ENCODE measurements at places on chromosomes 5 and 9. TPM values are rescaled to one million over a fixed set of nuclear protein-coding genes. Genes with fewer than 3 reads are reported as not detected.

GRCh38 chr9:112176524-112176923 is 1.4 kb upstream of the SUSD1 start:
- DNase-seq, result no peak

DNA sequence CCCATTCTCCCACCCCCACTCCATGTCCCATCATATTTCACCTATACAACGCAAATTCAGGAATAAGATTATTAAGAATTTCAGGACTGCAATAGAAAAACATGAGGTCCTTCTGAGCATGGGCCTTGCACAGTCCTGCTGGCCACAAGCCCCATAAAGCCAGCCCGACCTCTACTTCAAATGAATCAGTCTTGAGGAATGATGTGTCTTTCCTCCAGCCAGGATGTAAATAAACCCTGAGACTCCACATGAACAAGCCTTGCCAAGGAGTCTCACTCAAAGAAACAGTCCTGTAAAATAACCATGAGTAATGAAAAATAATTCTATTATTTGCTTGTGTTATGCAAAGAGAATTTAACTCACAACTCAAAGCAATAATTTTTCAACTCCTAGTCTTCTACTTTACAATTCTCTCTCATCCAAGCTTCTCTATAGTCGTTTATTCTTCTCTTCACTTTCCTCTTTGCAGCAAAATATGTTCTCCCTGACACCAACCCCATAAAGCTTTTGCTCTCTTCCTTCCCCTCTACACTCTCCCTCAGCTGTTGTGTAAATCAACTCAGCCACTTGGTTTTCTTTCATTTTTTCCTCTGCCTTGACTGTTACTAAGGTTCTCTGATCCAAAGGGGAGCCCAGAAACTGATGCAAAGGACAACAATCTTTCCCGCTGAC is 140.1 kb upstream of the MOCS2 start:
- no peak for DNase-seq

DNA sequence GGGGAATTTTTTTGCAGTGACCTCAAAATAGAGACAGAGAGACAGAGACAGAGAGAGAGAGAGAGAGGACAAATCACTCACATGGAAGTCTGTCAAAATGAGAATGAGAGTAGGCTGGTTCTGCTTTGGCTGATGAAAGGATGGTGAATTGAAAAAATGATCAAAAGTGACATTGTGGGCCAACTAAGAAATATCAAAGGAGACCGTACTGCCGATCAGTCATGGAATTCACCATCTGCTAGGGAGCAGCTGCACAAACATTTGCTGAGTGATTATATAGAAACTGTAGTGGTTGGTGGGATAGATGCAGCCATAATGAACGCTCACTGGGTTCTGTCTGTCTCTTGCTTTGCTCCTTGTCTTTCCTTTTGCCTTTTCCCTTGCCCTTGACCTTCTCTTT is 476.6 kb upstream of the SGCD start:
- no peak for DNase-seq

The C1QTNF3 gene
- polyA plus RNA-seq, result 53.3 TPM

DNA sequence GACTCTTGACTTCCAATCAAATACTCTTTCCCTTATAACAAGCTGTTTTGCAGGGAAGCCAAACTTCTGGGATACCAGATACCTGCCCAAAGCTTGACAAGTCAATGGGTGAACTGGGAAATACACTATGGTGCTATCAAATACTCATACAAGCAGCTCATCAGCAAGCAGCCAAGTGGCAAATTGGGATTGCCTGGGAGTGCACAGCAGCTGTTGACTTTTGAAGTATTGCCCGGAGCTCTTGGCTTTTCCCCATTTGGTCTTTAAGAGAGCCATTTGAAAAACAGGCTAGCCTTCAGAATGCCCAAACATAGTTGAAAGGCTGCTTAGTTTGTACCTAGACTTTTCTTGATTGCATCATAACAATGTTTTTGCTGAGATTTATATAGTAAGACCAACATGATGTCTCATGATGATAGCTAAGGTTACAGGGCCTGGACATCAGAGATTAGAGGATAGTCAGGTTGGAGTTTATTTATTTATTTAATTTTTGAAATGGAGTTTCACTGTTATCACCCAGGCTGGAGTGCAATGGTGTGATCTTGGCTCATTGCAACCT is 210.1 kb upstream of the ZNF608 start:
- DNase-seq, result no peak

- DNase-seq, result no peak
Measured at GRCh38 chr5:4995014-4995413, 145.1 kb upstream of the ADAMTS16 start.

The GABRA6 gene
- polyA plus RNA-seq, result not detected

DNA sequence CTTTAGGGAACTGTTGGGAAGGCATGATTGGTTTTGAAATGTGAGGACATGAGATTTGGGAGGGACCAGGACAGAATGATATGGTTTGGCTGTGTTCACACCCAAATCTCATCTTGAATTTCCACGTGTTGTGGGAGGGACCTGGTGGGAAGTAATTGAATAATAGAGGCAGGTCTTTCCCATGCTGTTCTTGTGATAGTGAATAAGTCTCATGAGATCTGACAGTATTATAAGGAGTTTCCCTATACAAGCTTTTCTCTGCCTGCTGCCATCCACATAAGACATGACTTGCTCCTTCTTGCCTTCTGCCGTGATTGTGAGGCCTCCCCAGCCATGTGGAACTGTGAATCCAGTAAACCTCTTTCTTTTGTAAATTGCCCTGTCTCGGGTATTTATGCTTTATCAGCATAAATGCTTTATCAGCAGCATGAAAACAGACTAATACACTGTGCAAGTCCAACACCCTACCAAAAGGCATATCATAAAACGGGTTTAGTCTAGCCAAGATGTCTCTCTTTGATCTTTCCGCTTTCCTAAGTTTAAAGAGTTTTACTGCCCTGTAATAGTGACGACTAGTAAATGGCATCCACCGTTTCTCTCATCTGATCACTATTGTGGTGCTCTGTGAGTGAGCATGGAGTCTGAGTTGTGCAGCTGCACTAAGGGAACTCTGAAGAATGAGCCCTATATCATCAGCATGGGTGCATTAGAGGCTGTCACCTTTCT is 12.9 kb upstream of the ZNF782 start:
- DNase-seq, result no peak

Data from right renal cortex interstitium (tissue), 3 donors.